ENCODE measurements at places on chromosomes 1 and 21.

- DNase-seq, result no peak
These were observed 45.1 kb upstream of the EXO1 start for GRCh38 chr1:241802863-241803262.

- no peak for DNase-seq
These were observed 11.7 kb upstream of the MYOCOS start for GRCh38 chr1:171610385-171610784.

GRCh38 chr1:23343221-23344110 lies 618 bp downstream of the HNRNPR start:
- peak; percentile 13 for DNase-seq

DNA sequence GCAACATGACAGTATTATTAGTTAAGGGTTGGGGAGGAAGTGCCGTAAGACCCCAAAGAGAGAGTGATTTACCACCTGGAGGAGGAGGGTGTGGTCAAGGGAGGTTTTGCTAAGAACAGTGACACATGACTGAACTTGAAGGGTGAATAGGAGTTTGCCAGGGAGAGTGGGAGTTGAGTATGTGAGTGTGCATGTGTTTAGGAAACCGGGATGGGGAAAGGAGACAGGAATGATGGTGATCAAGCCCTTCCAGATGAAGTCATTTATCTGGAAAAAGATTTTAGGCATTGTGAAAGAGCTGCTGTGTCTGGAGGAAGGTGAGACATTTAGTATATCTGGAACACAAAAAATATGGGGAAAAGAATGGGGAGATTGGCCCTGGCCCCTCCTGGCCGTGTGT lies 28.1 kb upstream of the IL10 start:
- no peak for DNase-seq

DNA sequence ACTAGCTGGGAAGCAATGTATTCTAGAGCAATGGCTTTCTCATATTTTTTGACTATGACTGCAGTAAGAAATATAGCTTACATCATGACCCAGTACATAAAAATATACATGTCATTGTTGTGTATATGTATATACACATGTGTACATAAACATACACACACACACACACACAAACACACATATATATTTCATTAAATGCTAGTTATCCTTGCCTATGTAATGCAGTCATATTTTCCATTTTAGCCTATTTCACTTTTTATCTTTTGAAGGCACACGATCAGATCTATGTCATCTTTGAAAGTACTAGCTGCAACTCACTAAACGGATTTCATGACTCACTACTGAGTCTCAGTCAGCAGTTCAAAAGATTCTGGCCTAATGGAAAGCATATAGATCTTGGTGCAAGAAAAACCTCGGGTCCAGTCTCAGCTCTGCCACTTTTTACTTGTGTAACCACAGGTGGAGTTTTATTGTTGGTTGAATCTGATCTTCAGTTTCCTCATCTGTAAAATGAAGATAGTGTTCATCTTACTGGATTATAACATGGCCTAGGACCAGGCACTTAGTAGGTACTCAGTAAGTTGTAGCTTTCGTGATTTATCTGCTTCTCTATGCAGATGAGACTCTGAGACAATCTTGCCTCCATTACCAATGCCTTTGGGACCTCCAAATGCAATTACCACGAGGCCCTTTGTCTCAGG lies 325.6 kb downstream of the RRAGC start:
- no peak for DNase-seq

GRCh38 chr1:13628218-13628617 lies 44.6 kb downstream of the PDPN start:
- DNase-seq, result no peak

DNA sequence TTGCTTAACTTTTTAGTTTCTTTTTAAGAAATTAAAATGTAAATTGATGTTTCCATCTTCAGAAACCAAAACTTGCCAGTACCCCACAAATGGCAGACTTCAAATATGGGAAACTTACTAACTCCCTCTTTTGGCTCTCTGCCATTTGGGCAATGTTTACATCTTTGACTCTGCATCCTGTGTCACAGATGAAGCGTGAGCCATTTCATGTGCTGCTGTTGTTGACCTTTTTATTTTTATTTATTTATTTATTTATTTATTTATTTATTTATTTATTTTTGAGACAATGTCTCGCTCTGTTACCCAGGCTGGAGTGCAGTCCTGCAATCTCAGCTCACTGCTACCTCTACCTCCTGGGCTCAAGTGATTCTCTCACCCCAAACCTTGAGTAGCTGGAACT lies 16.0 kb upstream of the COG2 start:
- DNase-seq, result no peak

- no peak for DNase-seq
These were observed 4.3 kb downstream of the MAN1A2 start for GRCh38 chr1:117371441-117372151.

DNA sequence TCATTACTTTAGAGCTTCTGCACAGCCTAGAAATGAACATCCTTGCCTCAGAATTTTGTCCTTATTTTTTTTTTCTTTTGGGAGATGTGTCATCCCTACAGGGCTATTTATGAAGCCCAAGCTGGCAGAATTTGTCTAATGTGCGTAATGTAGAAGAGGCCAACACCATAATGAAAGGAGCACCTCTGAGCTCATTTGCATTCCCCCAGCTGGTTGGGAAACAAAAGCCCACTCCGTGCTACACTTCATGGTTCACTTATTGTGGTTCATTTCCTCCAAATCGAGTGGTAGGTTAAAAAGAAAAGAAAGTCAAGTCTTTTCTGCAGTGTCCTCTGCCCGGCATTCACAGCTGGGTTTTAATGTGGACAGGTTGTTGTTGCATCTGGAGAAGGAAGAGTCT lies 73.5 kb downstream of the KAZN start:
- DNase-seq, result no peak

GRCh38 chr1:29704430-29704829 lies 468.1 kb downstream of the PTPRU start:
- DNase-seq, result no peak

GRCh38 chr1:190373705-190374336 lies 103.8 kb downstream of the BRINP3 start:
- DNase-seq, result no peak

DNA sequence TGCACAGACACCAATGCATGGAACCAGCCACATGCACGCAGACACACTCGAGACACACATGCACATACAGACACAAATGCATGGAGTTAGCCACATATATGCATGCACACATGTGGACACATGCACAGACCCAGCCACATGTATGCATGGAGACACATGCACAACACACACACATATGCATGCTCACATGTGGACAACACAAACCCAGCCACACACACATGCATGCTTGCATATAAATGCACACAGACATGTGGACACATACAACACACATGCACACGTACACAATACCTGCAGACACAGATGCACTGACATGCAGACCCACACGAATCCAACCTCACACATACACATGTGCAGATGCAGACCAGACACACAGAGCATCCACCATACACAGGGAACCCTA lies 31.1 kb downstream of the WNT9A start:
- DNase-seq, result no peak

DNA sequence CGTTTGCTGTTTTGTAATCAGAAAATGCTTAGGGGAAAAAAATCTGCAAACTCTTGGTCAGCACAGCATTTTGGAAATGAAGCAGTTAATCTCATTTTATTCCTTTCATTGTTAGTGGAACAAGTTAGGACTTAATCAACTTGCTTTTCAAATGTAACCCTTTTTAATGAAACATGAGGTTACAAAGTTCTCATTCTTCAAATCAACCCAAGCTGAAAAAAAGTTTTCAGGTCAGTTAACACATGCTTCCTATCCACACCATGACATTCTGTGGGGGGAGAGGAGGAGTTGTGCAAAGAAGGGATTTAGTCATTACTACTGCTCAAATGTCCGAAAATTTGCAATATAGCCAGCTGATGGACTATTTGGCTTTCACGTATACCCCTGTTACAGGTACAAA lies 283.2 kb upstream of the LYPLAL1 start:
- no peak for DNase-seq

DNA sequence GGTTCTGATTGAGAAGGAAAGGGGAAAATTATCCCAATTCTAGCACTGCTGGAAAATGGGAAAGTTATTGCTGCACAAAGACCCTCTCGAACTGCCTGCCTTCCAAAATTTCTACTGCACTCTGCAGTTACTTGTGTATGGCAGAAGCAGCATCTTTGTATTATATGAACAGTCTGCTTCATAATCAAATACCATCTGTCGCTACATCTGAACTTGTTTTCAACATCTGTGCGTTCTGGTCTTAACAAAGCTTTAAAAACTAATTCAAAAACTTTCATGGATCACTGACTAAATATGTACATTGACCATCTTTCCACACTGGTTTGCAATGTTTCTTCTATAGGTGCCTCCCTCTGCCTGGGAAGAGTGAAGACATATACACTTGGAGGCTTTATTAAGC lies 79.2 kb downstream of the PROX1 start:
- DNase-seq, result no peak

DNA sequence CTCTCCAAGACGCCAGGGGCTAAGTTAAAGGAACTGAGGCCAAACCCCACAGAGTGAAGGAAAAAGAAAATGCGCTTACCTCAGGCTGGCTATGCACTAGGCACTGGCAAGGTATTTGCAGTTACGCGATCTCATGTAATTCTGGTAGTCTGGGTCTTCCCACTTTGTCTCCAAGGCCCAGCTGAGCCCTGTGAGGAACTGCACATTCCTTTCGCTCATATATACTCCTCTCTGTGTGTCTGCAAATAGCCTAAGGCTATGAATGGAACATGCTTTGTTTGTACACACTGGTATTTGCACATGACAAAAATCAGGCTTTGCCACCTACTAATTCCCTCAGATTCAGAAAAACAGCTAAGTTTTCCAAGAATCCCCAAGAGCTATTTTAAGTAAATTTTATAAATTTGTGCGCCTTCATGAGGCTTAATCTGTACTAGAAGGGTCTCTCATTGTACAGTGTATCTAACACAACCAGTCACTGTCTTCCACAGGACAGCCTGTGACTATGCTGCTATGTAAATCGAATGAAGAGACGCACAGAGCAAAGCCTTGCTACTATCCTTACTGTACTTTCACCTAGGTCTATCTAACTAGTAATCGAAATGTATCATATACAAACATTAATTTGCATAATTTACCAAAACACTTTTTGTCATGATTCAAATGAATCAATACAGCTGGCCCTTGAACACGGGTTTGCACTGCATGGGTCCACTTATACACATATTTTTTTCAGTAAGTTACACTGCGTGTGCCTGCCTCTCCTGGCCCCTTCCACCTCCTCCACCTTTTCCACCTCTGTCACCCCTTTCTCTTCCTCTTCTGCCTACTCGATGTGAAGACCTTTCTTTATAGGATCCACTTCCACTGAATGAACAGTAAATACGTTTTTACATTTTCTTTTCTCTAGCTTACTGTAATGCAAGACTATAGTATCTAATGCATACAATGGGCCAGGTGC lies 87.0 kb downstream of the SIPA1L2 start:
- no peak for DNase-seq

DNA sequence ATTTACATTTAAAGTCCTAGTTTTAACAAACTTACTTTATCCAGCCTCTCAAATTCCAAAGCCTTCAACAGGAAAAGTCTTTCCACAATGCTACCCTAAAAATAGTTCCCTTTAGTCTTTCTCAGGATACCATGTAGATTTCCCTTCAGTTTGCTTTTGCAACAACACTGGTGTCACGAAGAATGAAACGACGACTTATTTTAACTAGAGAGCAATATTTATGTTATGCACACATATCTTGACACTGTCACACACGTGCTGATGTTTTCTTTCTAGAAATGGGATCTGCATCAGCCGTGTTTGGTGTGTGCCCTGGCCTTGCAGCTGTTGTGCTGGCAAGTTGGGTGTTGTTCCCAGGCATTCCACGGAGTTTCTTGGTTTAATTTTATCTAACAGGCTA lies 75.5 kb downstream of the SIPA1L2 start:
- no peak for DNase-seq

DNA sequence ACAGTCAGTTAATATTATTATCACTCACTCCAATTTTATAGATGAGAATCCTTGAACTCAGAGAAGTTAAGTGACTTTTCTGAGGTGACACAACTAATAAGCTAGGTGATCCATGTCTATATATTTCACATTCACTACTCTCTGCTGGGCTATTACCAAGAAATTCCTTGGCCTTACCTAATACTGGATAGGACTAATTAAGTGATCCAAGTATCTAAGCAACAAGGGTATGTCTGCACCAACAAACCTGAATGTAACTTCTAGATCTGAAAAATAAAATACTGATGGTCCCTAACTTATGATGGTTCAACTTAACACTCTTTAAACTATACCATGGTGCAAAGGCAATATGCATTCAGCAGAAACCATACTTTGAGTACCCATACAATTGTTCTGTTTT lies 14.8 kb upstream of the CASQ2 start:
- no peak for DNase-seq

- no peak for DNase-seq
These were observed 7.9 kb upstream of the ELF3 start for GRCh38 chr1:202002507-202002906.

- no peak for DNase-seq
These were observed 37.5 kb upstream of the PPP1R15B start for GRCh38 chr1:204448991-204449677.

DNA sequence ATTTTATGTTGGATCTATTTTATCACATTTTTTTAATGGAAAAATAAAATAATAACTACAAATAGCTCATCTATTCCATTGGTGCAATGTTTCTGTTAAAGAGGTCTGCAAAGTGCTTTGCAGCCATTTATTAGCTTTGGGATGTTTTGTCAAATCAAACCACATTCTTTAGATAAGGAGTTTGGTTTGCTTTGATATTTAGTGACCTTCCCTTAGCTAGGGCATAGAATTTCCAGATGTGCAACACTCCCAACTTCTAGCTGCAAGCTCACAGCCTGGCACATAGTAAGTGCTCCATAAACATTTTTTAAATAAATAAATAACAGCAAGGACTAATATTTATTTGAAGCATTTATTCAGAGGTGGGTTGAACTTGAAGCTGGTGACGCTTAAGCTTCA lies 80.4 kb upstream of the ARHGAP29 start:
- DNase-seq, result no peak

DNA sequence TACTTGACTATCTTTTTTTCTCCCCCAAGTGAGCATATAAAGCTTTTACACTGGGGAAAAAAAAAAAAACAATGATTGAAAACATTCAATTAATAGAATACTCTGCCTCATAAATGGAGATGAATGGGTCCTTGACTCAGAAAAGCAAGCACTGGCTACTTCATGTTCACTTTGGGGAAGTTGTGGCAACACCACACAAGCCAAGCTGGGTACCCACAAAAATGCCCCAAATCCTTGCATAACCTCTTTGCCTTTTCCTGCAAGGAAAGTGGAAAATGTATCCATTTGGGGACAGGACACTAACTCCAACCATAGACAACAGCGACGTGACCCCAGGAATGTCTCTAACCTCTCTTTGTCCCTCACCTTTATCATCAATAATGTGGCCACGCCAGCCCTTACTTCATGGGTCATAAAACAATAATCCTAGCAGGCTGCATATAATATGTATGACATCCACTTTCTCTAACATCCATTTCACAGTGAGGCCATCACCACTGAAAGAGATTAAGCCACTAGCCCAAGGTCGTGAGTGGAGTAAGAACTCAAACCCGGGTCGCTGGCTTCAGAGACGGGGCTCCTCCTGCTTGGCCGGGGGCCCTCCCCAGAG lies 2.3 kb downstream of the ECE1 start:
- no peak for DNase-seq
